ENCODE measurements at places on chromosomes 3 and 15. TPM values are rescaled to one million over a fixed set of nuclear protein-coding genes. Genes with fewer than 3 reads are reported as not detected.

- no peaks in the 10 kb centered on the region for H3K36me3 ChIP-seq
- DNase-seq: no peak
- no peaks in the 10 kb centered on the region for H3K27me3 ChIP-seq
- H3K4me3 ChIP-seq: no peak overlapping the region
- H3K4me1 ChIP-seq: no peaks in the 10 kb centered on the region
- H3K27ac ChIP-seq: no peak overlapping the region
Observed at GRCh38 chr3:97138914-97139541, 324.6 kb downstream of the EPHA6 start.

DNA sequence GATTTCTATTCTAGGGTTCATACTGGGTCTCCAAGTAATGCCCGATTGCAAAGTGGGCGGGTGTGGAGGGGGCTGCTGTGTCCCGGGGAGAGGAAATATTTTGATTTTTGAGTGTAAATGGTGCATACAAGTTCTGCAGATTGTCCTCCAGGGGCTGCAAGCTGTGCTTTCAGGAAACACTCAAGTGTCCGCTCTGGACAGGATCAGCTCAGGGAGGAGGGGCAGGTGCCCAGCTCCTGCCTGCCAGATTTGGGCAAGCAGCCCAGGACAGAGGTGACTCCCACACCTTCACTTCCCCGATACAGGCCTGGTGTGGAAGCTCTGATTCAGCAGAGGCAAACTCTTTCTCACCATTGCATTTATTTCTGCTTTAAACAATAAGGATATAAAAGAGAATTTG, 142.7 kb downstream of the ALDH1A2 start:
- DNase-seq: no peak
- H3K4me1 ChIP-seq: peaks cover 16% of the 10 kb centered on the region
- H3K27me3 ChIP-seq: peaks cover 37% of the 10 kb centered on the region
- H3K27ac ChIP-seq: no peak overlapping the region
- no peaks in the 10 kb centered on the region for H3K36me3 ChIP-seq

DNA sequence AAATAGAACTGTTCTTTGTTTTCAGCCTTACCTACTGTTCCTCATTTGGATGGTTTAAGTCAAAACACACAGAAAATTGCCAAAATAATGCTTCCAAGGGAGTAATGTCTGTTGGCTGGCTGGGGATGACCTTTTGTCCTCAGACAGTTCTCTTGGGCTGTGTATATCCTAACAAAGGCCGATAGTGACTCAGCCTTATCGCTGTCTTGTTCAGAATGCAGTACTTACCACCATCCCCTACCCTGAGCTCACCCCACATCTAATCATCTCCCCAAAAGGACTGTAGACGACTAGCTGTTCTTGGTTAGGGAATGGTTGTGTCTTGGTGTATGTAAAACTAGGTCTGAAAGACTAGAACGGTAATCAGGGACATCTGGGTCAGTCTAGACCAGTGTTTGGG, 35.0 kb downstream of the RAB11A start:
- no peaks in the 10 kb centered on the region for H3K27me3 ChIP-seq
- no peak overlapping the region for H3K4me3 ChIP-seq
- no peak overlapping the region for H3K27ac ChIP-seq
- DNase-seq: no peak
- peaks cover 16% of the 10 kb centered on the region for H3K4me1 ChIP-seq
- peaks cover 17% of the 10 kb centered on the region for H3K36me3 ChIP-seq

The IGSF10 gene
- 0.10 TPM for total RNA-seq

DNA sequence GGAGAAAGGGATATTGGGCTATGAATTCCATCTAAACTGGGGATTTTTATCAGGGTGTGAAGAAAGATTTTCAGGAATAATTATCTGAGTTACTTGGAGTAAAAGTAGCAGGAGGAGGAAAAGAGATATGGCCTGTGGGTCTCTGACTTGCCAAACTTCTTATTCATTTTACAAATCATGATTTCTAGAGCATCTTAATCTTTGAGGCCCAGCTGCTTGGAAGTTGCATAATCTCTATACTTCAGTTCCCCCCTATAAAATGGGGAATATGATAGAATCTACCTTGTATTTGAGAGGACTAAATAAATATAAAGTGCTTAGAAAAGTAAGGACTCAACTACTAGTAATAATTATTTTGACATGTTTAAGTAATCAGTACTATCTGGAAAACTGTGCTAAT, 11.0 kb upstream of the GABPB1 start:
- peak overlapping the region; percentile 2 for H3K27ac ChIP-seq
- H3K27me3 ChIP-seq: no peaks in the 10 kb centered on the region
- no peaks in the 10 kb centered on the region for H3K4me1 ChIP-seq
- no peak overlapping the region for H3K4me3 ChIP-seq

All from chondrocyte (in vitro differentiated cells).